ENCODE measurements at places on chromosomes 11 and 22. TPM values are rescaled to one million over a fixed set of nuclear protein-coding genes. Genes with fewer than 3 reads are reported as not detected.
A peak's percentile ranks its signal among the peaks of the same experiment; 100 is the strongest.

DNA sequence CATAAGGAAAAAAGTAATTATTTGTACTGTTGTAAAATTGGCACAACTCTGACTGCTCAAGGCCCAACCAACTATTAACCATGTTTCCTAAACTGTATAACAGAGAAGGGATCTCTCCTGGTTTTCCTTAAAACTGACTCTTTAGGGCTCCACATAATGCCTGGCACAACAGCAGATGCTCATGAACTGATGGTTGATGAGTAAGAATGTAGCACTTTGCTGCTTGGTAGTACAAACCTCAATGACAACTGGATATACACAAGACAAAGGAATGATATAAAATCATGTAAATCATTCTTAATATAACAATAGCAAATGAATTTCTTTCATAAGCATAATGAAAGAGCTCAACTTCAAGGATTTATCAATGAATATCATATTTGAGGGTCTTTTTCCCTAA, 11.7 kb downstream of the MSANTD2 start:
- no peak for ATAC-seq

GRCh38 chr11:30128269-30128932, 102.4 kb upstream of the FSHB start:
- ATAC-seq = peak; percentile 23

GRCh38 chr22:48276994-48277867, 1514.8 kb downstream of the TBC1D22A start:
- no peak for ATAC-seq

GRCh38 chr22:45917146-45917545, 59.8 kb downstream of the WNT7B start:
- no peak for ATAC-seq

RTN4RL2 gene
- 0.56 TPM for total RNA-seq

- peak; percentile 64 for ATAC-seq
Measured at GRCh38 chr11:108135845-108136544, 14.6 kb downstream of the ACAT1 start.

DNA sequence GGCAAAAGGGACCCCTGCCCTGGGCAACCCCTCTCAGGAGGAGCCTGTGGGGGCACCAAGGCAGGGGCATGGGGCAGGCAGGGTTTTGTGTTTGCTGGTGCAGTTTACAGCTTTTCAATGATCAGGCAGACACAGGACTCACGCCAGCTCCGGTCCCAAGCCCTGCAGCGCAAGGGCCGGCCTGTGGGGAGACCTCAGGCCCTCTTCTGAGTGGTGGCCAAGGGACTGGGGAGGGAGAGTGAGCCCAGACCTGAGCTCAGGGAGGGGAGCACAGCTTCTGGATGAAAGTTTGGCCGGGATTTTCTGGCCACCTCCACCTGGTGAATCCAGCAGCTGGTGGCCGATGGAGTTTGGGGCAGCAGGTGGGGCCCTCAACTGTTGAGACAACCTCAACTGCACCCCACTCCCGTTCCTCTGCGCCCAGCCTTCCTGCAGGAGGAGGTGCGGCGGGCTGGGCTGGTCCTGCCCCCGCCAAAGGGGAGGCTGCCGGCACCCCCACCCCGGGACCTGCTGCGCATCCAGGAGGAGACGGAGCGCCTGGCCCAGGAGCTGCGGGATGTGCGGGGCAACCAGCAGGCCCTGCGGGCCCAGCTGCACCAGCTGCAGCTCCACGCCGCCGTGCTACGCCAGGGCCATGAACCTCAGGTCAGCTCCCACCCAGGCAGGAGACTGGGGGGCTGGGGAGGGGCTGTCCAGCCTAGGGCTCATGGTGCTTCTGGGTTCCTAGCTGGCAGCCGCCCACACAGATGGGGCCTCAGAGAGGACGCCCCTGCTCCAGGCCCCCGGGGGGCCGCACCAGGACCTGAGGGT, 3.6 kb downstream of the TCIRG1 start:
- no peak for ATAC-seq

TMEM258 gene
- 90.9 TPM for total RNA-seq

DEPDC5 gene
- 17.7 TPM for total RNA-seq

DNA sequence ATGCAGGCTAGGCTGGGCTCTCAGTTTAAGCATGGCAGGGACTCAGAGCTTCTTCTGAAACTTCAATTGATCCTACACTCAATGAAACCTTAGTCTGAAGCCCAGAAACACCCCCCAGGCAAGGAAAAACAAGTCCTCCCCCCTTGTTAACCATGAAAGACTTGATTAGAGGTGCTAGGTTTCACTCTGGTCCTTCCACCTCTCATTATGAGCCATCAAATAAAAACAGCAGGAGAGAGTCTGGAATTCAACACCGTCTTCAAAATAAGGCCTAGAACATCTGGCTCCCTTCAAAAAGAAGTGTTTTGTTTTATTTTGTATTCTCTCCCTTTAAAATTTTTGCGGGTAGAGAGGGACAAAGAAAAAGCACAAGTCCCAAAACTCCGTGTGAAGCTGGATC, 95.7 kb downstream of the NAT10 start:
- ATAC-seq = no peak

OR5A1 gene
- not detected for total RNA-seq

DNA sequence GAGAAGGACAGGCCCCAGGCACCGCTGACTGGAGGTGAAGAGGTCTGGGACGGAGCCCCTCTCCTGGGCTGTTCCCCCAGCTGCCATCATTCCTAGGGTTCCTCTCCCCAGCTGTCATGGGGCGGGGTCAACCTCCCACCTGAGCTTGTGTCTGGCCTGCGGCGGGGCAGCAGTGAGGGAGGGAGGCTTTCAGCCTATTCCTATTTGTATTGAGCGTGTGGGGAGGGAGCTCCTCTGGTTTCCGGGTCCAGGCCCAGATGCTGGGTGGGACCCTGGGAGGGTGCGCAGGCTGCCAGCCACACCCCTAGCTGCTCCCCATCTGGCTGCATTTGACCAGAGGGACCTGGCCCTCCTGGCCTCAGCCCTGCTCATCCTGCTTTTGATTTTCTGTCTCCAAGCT, 13.7 kb downstream of the TSPAN4 start:
- ATAC-seq = no peak

- ATAC-seq = no peak
Measured at GRCh38 chr11:8325591-8326304, 62.1 kb upstream of the LMO1 start.

GRCh38 chr11:103294516-103294915, 185.3 kb downstream of the DYNC2H1 start:
- no peak for ATAC-seq

DGCR6 gene
- 1.6 TPM for total RNA-seq

- ATAC-seq = no peak
Measured at GRCh38 chr11:77262803-77263202, 38.7 kb downstream of the GDPD4 start.

CARD18 gene
- total RNA-seq = 4.4 TPM

GRCh38 chr11:73268671-73269271, 3.4 kb upstream of the P2RY6 start:
- no peak for ATAC-seq

- no peak for ATAC-seq
Measured at GRCh38 chr11:132062541-132062940, 692.1 kb downstream of the NTM start.

DNA sequence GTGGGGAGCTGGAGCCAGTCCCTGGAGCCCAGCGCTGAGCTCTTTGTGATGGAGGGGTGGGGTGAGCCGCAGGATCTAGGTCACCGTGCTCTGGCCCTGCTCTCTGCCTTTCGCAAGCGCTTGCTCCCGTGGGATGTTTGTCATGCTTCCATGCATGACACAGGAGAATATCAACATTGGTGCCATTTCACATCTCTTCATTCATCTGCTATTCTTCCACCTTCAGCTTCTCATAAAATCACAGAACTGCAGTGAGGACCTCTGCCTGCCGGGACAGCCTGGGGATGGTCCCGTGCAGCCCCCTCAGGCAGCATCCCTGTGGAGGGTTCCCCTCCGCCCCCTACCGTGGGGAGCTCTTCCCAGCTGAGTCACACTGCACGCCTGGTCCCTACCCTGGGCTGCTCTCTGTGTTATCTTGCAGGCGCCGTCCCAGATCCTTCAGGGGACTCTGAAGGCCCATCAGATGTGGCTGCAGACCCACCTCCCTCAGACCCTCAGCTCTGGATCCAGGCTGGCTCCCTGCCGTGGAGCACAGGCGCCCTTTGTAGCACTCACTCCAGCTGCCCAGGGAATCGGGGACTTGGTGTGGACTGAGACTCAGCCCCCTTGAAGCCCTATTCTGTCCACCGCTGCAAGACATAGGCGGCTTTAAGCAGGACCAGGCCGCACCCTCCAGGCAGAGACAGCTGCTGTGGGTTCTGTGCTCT, 5.1 kb upstream of the SEPTIN5 start:
- ATAC-seq = no peak

CLCF1 gene
- total RNA-seq = 1.6 TPM

GRCh38 chr22:37981282-37982011, 2.9 kb downstream of the SOX10 start:
- ATAC-seq = no peak

Data from esophagus mucosa (tissue), 1 donor.